ENCODE measurements at places on chromosomes 7 and 10.

DNA sequence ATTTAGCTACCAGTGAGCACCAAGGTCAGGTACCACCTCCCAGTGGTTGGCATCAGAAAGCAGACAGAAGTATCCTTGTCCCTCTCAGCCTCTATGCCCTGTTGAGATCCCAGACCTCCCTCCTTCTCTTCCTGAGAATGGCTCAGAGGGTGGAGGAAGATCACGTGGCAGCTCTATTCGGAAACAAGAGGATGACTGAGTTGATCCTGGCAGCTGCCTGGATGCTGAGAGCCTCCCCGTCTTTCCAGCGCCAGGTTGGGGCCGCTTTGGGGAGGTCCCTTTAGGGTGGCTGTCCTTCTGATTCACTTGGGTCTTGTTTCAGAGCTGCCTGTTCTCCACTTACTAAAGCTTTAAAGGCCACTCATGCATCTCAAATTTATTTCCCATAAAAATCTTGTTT lies 36.9 kb upstream of the NPFFR1 start:
- no peak overlapping the region for H3K27ac ChIP-seq
- DNase-seq: no peak
- H3K4me3 ChIP-seq: no peak overlapping the region
- peaks cover 23% of the 10 kb centered on the region for H3K4me1 ChIP-seq

GRCh38 chr7:121002-121785 lies 71.2 kb upstream of the FAM20C start:
- H3K27ac ChIP-seq: no peak overlapping the region
- H3K36me3 ChIP-seq: no peaks in the 10 kb centered on the region
- no peak overlapping the region for H3K4me3 ChIP-seq
- no peaks in the 10 kb centered on the region for H3K27me3 ChIP-seq
- H3K4me1 ChIP-seq: no peaks in the 10 kb centered on the region

GRCh38 chr7:45119550-45119949 lies 8.1 kb upstream of the TBRG4 start:
- no peak overlapping the region for H3K27ac ChIP-seq
- H3K27me3 ChIP-seq: no peaks in the 10 kb centered on the region
- H3K4me3 ChIP-seq: no peak overlapping the region
- peaks cover 5% of the 10 kb centered on the region for H3K4me1 ChIP-seq

DNA sequence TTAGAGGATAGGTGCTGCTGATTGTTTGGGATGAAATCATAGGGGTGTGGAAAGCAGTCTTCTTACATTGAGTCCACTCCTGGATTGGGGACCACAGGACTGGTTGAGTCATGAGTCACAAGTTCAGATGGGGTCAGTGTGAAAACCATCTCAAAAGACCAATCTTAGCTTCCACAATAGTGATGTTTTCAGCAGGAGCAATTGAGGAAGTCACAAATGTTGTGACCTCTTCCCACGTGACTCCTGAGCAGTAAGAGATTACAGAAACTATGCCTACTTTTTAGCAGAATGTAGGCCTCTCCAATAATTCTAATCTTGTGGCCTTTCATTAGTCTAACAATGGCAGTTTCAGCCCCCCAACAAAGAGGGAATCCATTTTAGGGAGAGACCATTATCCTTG lies 256.9 kb upstream of the CDC14C start:
- H3K4me3 ChIP-seq: no peak overlapping the region
- DNase-seq: no peak
- no peaks in the 10 kb centered on the region for H3K36me3 ChIP-seq
- H3K27me3 ChIP-seq: no peaks in the 10 kb centered on the region

- no peaks in the 10 kb centered on the region for H3K27me3 ChIP-seq
- no peak for DNase-seq
- no peak overlapping the region for H3K4me3 ChIP-seq
- no peaks in the 10 kb centered on the region for H3K36me3 ChIP-seq
- H3K27ac ChIP-seq: no peak overlapping the region
These were observed 13.2 kb upstream of the GDF10 start for GRCh38 chr10:47286591-47287315.

GRCh38 chr7:138097064-138097741 lies 20.9 kb downstream of the AKR1D1 start:
- H3K4me3 ChIP-seq: no peak overlapping the region
- no peaks in the 10 kb centered on the region for H3K27me3 ChIP-seq
- H3K36me3 ChIP-seq: no peaks in the 10 kb centered on the region
- H3K4me1 ChIP-seq: no peaks in the 10 kb centered on the region

DNA sequence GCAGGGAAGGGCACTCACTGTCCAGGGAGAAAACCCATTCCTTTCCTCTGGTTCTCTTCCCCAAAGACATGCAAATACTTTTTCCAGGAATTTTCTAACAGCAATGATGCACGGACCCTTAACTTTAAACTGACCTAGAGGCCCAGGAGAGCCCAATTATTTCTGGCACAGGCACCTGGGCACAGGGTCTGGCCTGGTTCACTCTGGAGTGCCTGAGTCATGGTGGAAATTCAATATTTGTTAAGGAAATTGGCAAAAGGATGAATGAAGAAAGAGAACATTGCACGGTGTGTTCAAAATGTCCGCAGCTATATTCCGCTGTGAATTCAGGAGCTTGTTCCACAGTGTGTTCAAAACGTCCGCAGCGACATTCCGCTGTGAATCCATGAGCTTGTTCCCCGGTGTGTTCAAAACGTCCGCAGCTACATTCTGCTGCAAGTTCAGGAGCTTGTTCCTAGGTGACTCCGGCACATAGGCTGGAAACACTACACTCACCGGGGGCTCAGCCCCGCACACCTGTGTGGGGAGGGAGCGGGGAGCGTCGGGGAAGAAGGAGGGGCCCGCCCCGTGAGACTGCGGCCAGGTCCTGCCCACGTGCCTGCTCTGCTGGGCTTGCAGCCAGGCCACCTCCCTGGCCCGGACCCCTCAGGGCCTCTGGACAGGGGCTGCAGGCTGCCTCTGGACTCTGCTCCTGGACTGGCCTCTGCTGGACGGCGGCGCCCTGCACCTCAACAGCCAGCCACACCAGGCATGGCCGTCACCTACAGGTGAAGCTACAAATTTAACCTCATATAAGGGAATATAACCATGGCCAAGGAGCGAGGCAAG lies 72.0 kb upstream of the FAM20C start:
- no peaks in the 10 kb centered on the region for H3K4me1 ChIP-seq
- no peak for DNase-seq
- H3K36me3 ChIP-seq: no peaks in the 10 kb centered on the region
- H3K4me3 ChIP-seq: no peak overlapping the region
- no peak overlapping the region for H3K27ac ChIP-seq

- DNase-seq: no peak
- H3K27me3 ChIP-seq: peaks cover 3% of the 10 kb centered on the region
- H3K4me3 ChIP-seq: no peak overlapping the region
These were observed 87.0 kb downstream of the DIP2C start for GRCh38 chr10:602391-603005.

DNA sequence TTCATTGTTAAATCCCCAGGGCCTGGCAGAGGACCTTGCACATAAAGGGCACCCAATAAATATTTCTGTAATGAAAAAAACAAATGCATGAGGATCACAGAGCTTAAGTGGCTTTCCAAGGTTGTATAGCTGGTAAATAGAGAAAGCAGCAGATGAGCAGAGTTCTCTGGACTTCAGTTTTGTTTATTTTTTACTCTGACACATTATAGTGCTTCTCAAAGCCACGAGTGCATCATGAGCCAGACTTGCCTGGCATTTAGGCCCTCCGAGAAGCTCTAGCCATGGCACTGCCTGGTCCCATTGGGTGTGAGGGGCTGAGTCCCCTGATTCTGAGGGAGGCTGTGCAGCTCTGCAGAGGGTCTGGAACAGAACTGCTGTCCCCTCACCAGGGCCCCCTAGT lies 87.2 kb upstream of the ZNF32 start:
- no peaks in the 10 kb centered on the region for H3K36me3 ChIP-seq
- no peaks in the 10 kb centered on the region for H3K27me3 ChIP-seq
- no peak for DNase-seq
- H3K4me3 ChIP-seq: no peak overlapping the region

- no peaks in the 10 kb centered on the region for H3K4me1 ChIP-seq
- peak overlapping the region; percentile 41 for H3K4me3 ChIP-seq
- no peaks in the 10 kb centered on the region for H3K36me3 ChIP-seq
- no peaks in the 10 kb centered on the region for H3K27me3 ChIP-seq
These were observed 204.4 kb downstream of the DIP2C start for GRCh38 chr10:484925-485661.

GRCh38 chr10:43774234-43774769 lies 125.6 kb upstream of the ZNF32 start:
- H3K27me3 ChIP-seq: no peaks in the 10 kb centered on the region
- no peak overlapping the region for H3K27ac ChIP-seq
- H3K4me3 ChIP-seq: no peak overlapping the region
- DNase-seq: no peak
- no peaks in the 10 kb centered on the region for H3K4me1 ChIP-seq

GRCh38 chr7:79598351-79598750 lies 144.9 kb upstream of the MAGI2 start:
- no peak for DNase-seq
- H3K4me3 ChIP-seq: no peak overlapping the region
- H3K4me1 ChIP-seq: no peaks in the 10 kb centered on the region
- no peaks in the 10 kb centered on the region for H3K36me3 ChIP-seq

- no peak for DNase-seq
- no peak overlapping the region for H3K4me3 ChIP-seq
- H3K27me3 ChIP-seq: no peaks in the 10 kb centered on the region
- H3K36me3 ChIP-seq: no peaks in the 10 kb centered on the region
- no peaks in the 10 kb centered on the region for H3K4me1 ChIP-seq
These were observed 689.8 kb upstream of the NRP1 start for GRCh38 chr10:34024282-34024681.

- H3K4me1 ChIP-seq: no peaks in the 10 kb centered on the region
- no peaks in the 10 kb centered on the region for H3K36me3 ChIP-seq
- H3K4me3 ChIP-seq: no peak overlapping the region
- no peak overlapping the region for H3K27ac ChIP-seq
- DNase-seq: no peak
These were observed 1.7 kb upstream of the PTPRE start for GRCh38 chr10:127905001-127905847.

DNA sequence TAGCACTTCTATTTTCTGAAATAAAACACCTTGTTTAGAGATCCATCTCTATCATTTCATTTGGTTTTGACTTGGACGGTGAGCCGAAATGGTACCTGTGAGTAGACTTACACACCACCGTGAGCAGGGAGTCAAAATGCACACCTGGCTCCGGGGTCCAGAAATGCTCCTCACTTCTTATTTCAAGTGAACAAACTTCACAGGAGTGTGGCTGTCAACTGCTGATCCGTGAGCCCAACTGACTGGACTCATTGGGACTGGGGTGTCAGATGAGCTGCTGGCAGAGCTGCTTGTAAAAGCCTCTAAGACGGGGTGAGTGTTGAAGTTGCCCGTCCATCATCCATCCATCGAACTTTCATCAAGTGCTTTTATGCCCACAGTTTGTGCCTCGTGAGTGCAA lies 435.5 kb downstream of the GLRX3 start:
- H3K4me1 ChIP-seq: no peaks in the 10 kb centered on the region
- no peak for DNase-seq
- H3K4me3 ChIP-seq: no peak overlapping the region
- no peaks in the 10 kb centered on the region for H3K27me3 ChIP-seq
- no peaks in the 10 kb centered on the region for H3K36me3 ChIP-seq

DNA sequence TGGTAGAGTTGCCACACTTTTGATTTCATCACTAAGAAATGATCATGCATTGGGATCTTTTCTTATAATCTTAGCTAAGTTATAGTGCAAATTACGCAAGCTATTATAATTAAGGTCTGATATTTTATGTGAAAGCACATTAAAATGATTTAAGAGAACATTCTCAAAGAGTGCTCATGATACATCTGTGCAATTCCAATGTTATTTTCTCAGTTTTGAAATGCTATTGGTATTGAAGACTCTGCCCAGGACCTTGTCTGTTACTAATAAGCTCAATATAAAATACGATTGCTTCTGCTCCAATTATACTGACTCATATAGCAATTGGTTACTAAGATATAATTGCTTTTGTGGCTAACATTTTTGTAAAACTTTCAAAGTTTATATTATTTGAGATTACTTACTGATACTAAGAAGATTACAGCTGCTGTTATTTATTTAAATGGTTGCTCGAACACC lies 180.9 kb downstream of the ADAM12 start:
- H3K27ac ChIP-seq: no peak overlapping the region
- H3K36me3 ChIP-seq: no peaks in the 10 kb centered on the region
- no peak for DNase-seq
- no peaks in the 10 kb centered on the region for H3K27me3 ChIP-seq
- H3K4me1 ChIP-seq: no peaks in the 10 kb centered on the region
- H3K4me3 ChIP-seq: no peak overlapping the region

- 0 out of 2 replicates have a peak, but pooled peaks cover under 1% of the 10 kb centered on the region for H3K4me1 ChIP-seq
- no peaks in the 10 kb centered on the region for H3K36me3 ChIP-seq
- no peak overlapping the region for H3K27ac ChIP-seq
- H3K4me3 ChIP-seq: no peak overlapping the region
- no peak for DNase-seq
- no peaks in the 10 kb centered on the region for H3K27me3 ChIP-seq
These were observed 181.4 kb downstream of the SUGCT start for GRCh38 chr7:40316176-40316575.

DNA sequence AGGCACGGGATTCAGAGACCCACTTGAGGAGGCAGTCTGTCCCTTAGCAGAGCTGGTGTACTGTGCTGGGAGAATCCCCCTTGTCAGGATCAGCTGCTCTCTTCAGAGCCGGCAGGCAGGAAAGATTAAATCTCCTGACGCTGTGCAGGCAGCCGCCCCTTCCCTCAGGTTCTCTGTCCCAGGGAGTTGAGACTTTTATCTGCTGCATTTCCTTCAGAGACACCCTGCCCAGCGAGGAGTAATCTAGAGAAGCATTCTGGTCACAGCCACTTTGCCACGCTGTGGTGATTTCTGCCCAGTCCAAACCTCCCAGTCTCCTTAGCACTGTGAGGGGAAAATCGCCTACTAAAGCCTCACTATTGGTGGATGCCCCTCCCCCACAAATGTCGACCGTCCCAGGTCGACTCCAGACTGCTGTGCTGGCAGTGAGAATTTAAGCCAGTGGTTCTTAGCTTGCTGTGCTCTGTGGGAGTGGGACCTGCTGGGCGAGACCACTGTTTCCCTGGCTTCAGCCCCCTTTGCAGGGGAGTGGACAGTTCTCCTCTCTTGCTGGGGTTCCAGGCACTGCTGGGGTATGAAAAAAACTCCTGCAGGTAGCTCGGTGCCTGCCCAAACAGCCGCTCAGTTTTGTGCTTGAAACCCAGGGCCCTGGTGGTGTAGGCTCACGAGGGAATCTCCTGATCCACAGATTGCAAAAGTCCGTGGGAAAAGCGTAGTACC lies 265.4 kb downstream of the ZWINT start:
- H3K27ac ChIP-seq: no peak overlapping the region
- H3K36me3 ChIP-seq: no peaks in the 10 kb centered on the region
- H3K4me1 ChIP-seq: no peaks in the 10 kb centered on the region

DNA sequence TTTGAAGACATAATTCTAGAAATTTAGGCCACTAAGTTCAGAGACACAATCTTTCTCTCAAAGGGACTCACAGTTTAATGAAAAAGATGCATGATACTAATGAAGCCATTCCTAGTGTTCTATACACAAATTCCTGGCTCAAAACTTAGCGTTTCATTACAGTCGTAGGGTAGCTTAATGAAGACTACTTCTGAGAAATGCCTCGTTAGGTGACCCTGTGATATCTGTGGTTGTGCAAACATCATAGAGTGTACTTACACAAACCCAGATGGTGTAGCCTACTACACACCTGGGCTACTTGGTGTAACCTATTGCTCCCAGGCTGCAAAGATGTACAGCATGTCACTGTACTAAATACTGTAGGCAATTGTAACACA lies 488 bp upstream of the CHCHD3 start:
- DNase-seq: no peak
- no peaks in the 10 kb centered on the region for H3K36me3 ChIP-seq
- no peak overlapping the region for H3K4me3 ChIP-seq
- no peaks in the 10 kb centered on the region for H3K27me3 ChIP-seq
- H3K4me1 ChIP-seq: no peaks in the 10 kb centered on the region

- no peaks in the 10 kb centered on the region for H3K36me3 ChIP-seq
- peak within 1 kb of the TSS; percentile 81 for H3K27ac ChIP-seq
- peak within 1 kb of the TSS; percentile 75 for H3K4me3 ChIP-seq
- H3K27me3 ChIP-seq: no peaks in the 10 kb centered on the region
- no peak for DNase-seq
These were observed at the start of gene PIP4K2A for GRCh38 chr10:22714479-22715289. PIP4K2A (minus strand) TSS chr10:22714578; CDS start chr10:22714326, 252 bp downstream.

All from GM12878 (cell line).